ENCODE measurements at places on chromosomes 7 and 10.

DNA sequence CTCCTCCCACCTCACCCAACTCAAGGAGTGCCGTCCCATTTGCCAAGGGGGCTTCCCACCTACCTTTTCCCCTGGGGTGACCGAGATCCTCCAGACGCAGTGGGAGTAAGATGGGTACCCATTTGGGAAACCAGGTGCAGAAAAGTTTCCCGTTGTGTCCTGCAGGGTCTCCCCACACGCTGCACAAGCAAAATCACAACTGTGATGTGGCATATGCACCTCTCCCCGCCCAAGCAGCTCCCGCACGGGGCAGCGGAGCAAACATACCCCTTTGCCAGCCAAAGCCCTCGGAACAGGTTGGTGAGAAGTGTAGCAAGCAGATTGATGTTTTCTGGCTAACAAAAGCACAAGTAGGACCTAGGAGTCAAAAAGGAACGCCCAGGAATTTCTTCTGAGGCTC lies 51.5 kb upstream of the OPALIN start:
- no peak for DNase-seq

DNA sequence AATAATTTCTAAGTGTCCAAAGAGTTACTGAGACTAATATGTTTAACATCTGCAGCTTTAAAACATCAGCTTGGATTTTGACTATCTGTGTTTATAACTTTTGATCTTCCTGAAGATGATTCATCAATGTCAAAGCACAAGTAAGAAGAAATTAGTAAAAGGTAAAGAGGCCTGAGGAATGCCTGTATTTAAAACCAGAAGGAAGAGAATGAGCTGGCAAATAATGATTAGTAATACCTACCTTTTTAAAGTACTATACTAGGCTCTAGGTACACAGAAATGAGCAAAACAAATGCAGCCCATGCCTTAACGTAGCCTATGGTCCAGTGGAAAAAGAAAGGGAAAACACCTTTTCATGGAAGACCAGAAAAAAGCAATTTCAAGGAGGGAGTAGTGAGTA lies 158.0 kb downstream of the KCND2 start:
- no peak for DNase-seq

GRCh38 chr10:20622531-20623211 lies 274.4 kb downstream of the NEBL start:
- no peak for DNase-seq

DNA sequence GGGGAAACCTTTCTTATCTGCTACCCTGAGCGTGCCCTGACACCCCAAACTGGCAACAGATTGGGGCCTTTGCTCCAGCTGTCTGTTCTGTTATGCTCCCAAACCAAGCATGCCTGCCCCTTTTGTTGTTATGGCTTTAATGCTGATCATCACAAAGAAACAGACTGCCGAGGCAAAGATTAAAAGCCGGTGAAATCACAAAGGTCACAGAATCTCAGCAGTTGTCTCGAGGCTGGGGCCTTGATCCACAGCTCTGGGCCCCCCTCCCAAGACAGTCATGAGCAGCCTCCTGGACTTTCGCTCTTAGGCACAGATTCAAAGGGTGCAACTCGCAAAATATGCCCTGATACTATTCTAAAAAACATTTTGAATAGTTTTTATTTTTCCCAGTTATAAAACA lies 65.6 kb downstream of the STRA8 start:
- DNase-seq: no peak

- DNase-seq: no peak
Measured at GRCh38 chr7:151459726-151460473, 20.0 kb upstream of the CRYGN start.

DNA sequence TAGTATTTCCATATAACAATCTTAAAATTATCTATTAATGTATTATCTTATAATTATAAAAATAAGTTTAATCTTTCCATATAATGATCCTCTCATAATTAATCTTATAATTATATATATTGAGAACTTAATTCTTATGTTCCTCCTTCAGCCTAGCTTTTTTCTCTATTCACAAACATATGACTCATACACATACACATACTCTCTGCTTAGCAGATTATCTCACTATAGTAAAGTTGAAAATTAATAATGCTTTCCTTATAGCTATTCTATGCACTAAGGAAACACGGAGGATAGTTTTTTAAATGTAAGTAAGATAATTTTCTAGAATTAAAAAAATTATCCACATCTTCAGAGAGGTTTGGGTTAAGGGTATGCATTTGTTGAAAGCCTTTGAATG lies 47.7 kb upstream of the ITGB8 start:
- no peak for DNase-seq

DNA sequence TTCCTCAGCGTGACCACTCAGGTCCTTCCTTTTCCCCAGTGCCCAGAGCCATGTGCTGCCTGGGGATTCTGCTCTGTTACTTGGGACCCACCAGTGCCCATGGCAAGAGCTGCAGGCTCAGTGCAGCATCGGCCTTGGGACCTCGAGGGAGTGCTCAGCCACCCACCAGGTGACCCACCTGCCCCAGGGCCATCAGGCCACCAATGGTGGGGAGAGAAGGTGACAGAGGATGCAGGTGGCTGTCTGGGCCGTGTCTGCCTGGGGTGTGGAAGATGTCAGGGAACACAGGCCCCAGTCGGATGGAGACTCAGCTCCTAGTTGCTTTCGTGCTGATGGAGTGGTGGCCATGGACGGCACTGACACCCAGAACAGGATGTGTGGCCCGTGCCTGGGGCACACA lies 104.7 kb upstream of the FAM20C start:
- DNase-seq: no peak

DNA sequence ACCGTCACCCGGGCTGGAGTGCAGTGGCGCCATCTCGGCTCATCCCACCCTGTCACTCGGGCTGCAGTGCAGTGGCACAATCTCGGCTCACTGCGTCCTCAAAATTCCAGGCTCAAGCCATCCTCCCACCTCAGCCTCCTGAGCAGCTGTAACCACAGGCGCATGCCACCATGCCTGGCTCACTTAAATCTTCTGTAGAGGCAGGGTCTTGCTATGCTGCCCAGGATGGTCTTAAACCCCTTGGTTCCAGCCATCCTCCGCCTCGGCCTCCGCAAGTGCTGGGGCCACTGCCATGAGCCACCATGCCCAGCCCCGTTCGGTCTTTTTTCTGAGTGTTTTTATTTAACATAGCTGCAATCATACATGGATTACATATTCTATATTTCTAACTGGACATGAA lies 30.6 kb downstream of the ZFAND2A start:
- no peak for DNase-seq

DNA sequence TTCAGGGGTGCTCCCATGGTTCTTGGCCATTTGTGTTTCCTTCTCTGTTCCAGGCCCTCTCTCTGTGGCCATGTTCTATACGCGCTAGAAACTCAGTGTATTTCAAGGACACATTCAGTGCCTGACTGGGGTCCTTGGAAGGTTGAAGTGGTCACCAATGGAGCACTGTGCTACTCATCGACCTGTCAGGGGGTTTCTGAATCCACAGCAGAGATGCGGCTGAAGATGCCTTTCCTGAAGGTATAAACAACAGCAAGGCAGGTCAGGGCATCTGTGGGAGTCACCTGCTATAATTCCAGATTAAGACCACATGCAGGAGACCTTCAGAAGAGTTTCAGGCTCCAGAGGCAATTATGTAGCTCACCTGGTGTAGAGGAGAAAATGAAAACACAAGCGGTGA lies 86.8 kb upstream of the MGMT start:
- no peak for DNase-seq

- DNase-seq: no peak
Measured at GRCh38 chr10:24929056-24929544, 23.3 kb downstream of the PRTFDC1 start.

DNA sequence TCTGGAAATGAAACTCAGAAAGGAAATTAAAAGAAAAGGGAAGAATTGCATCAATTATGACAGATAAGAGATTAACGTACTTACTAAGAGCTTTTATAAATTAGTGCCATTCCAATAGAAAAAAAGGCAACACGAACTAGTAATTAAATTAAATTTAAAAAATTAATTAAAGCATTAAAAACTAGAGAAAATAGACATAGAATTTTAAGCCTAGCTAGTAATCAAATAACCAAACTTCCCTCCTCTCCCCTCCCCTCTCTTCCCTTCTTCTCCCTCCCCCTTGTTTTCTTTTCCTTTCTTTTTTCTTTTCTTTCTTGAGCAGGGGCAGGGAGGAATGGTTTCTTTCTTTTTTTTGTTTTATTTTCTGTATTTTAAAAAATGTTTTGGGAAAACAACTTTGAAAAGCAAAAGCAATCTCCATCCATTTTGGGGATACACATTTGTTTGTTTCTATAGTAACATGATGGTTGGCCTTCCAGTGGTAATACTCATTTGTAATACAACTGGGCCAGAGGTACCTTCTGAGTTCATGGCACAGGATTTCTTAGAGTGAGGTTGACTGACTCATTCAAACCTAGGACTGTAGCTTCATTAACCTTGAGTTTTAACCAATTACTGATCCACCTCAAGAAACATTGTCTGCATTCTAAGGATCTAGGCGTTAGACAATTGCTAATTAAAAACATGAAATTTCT lies 132.6 kb downstream of the ST7 start:
- no peak for DNase-seq

DNA sequence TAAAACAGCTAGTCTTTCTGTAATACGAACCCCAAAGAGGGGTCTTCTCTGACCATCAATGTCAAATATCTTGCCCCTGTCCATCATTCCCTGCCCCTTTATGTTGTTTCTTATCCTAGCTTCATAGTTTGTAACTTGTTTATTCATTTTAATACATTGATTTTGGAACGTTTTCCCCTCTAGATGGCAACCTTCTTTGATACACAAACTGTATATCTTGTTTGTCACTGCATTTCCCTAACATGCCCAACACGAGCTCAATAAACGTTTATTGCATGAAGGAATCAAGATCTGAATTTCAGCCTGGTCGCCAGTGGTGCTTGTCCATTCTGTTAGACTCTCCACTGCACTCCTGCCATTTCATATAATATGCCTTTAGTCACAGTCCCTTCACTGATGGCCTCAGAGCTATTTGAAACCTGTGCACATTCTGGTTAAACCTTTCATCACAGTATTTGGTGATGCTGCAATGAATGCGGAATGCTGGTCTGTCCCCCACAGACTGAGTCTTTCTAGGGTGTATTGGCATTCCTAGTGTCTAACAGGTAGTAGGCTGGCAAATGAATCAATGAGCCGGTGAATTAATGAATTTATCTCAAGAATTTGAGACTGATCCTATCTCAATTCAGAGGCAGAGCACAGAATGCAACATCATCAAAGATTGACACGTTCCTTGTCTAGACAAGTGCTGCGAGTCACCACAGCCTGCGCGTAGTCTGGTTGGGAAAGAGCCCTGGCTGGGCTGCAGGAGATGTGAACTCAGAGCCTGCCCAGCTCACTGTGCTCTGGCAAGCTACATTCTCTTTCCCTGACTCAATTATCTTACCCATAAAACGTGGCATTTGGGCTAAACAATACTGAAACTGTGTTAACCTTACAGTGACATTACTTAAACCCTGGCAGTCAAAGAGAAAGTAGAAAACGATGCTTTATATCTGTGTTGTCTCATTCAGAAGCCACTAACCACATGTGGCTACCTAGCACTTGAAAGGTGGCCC lies 55.2 kb upstream of the FRMD4A start:
- peak; percentile 29 for DNase-seq

GRCh38 chr10:109676703-109677102 lies 246.6 kb downstream of the XPNPEP1 start:
- DNase-seq: no peak

DNA sequence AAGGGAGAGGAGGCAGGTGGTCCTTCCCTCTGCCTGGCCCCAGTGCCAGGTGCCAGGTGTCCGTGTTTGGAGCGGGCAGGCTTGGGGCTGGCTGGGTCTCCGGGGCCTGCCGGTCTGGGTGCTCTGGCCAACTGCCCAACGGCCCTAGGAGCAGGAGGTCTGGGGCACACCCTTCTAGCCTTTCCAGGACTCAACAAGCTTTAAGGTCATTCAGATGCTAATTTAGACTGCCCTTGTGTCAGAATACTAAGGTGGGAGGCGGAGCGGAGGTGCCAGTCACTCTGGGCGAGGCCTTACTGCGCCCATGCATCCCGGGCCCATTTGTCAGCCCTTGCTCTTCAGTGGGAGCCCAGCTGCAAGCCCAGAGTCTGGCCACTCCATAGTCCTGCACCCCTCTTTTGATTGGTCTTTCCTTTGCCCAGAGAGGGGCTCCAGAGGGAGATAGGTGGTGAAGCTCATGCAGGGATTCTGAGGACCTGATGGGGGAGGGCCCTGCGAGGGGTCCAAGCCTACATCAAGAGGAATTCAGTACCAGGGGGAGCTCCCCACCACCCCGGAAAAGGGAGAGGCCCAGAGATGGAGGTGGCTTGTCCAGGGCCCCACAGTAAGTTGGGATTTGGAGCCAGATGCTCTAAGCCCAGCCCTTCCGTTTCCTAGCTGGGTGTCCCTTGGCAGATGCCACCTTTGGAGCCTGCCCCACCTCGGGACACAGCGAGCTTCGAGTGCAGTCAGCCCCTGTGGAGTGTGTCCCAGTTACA lies 1.3 kb downstream of the PGAM2 start:
- DNase-seq: no peak

DNA sequence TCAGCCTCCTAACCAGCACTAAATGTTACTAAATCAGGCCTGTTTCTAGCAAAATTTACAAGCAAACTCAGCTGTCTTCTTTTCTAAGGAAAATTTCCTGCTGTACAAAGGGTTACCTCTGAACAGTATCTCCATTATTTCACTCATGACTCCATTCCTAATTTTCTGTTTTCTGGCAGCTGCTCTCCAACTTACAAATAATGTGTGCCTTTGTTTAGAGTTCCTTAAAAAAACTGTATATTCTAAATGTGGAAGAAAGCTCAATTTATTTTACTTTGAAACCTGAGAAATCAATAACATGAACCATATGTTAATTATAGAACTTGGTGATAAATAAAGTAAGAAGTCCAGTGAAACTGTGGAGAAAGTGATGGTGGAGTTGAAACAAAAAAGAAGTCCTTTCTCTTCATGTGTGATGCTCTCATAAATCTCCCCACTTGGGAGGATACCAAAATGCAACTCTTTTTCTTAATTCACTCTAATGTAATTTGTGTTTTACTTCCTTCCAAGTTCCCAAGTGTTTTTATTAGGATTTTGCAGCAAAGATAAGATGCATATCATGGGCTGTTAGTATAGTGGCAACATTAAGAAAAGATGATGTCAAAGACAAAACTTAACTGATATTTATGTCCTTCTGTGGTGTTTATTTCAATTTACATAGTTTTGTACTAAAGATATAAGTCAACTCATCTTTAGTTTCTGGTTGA lies 74.8 kb downstream of the CDK6 start:
- no peak for DNase-seq

GRCh38 chr7:32428546-32428945 lies 61.6 kb downstream of the LSM5 start:
- no peak for DNase-seq

DNA sequence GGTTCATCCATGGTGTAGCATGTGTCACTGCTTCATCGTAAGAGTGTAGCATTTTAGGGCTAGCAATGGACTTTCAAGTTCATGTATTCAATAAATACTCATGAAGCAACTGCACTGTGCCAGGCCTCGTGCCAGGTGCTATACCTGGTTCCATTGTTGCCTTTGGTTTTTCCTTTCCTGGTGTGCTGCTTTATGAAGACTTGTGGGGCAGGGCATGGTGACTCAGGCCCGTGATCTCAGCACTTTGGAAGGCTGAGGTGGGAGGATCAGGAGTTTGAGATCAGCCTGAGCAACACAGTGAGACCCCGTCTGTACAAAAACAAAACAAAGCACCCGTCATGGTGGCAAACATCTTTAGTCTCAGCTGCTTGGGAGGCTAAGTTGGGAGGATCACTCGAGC lies 2.2 kb upstream of the CPA4 start:
- no peak for DNase-seq

- DNase-seq: no peak
Measured at GRCh38 chr10:1074748-1075308, 18.6 kb downstream of the WDR37 start.

All from stimulated activated CD4-positive, alpha-beta T cell treated with anti-CD3 and anti-CD28 coated beads, Interleukin-15, amount 100 ng/mL, for 1 hour (primary cell).